ENCODE measurements at places on chromosomes 5 and 9. TPM values are rescaled to one million over a fixed set of nuclear protein-coding genes. Genes with fewer than 3 reads are reported as not detected.

RHOBTB3 gene
- total RNA-seq, result 72.9 TPM

ZNF879 gene
- total RNA-seq, result 6.4 TPM

SLC22A4 gene
- total RNA-seq, result 0.78 TPM

- peak overlapping the region; percentile 91 for H3K27ac ChIP-seq
- H3K4me1 ChIP-seq, result peaks cover 24% of the 10 kb centered on the region
- no peak for DNase-seq
- H3K36me3 ChIP-seq, result no peaks in the 10 kb centered on the region
Observed at GRCh38 chr9:20623021-20623747, 885 bp upstream of the MLLT3 start.

- no peak overlapping the region for H3K4me3 ChIP-seq
- H3K27ac ChIP-seq, result no peak overlapping the region
- no peaks in the 10 kb centered on the region for H3K27me3 ChIP-seq
- no peaks in the 10 kb centered on the region for H3K36me3 ChIP-seq
Observed at GRCh38 chr5:136598802-136599404, 233.6 kb upstream of the TRPC7 start.

- DNase-seq, result no peak
- no peaks in the 10 kb centered on the region for H3K4me1 ChIP-seq
- H3K27me3 ChIP-seq, result no peaks in the 10 kb centered on the region
- no peak overlapping the region for H3K27ac ChIP-seq
Observed at GRCh38 chr5:161481922-161482321, 64.6 kb downstream of the GABRB2 start.

DNA sequence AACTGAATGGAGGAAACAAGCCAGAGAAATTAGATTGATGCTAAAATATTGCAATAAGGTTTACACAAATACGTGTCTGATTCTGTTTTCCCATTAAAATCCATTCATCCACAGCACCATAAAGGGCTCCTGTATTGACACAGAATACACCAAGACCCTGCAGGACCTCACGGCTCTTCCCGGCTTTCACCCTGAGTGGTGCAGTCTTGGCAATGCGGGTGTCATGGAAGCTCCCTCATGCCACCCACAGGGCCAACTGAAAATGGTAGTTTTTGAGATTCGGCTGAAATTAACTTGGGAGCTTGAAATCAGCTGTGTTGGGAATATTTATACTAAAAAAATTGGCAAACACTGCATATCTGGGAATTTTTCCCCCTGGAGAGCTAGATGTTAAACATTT, 17.3 kb upstream of the EXOC3 start:
- no peaks in the 10 kb centered on the region for H3K36me3 ChIP-seq
- no peak for DNase-seq
- H3K27ac ChIP-seq, result no peak overlapping the region
- no peaks in the 10 kb centered on the region for H3K4me1 ChIP-seq
- H3K27me3 ChIP-seq, result peaks cover 15% of the 10 kb centered on the region
